Karpas-422 (cell line): ENCODE measurements at places on chromosomes 5 and 9. TPM values are rescaled to one million over a fixed set of nuclear protein-coding genes. Genes with fewer than 3 reads are reported as not detected.

GRCh38 chr5:117486261-117486660 is 911.6 kb upstream of the SEMA6A start:
- H3K36me3 ChIP-seq = no peaks in the 10 kb centered on the region
- H3K27ac ChIP-seq = no peak overlapping the region
- no peaks in the 10 kb centered on the region for H3K4me1 ChIP-seq
- H3K4me3 ChIP-seq = no peak overlapping the region
- DNase-seq = no peak
- H3K27me3 ChIP-seq = no peaks in the 10 kb centered on the region

DNA sequence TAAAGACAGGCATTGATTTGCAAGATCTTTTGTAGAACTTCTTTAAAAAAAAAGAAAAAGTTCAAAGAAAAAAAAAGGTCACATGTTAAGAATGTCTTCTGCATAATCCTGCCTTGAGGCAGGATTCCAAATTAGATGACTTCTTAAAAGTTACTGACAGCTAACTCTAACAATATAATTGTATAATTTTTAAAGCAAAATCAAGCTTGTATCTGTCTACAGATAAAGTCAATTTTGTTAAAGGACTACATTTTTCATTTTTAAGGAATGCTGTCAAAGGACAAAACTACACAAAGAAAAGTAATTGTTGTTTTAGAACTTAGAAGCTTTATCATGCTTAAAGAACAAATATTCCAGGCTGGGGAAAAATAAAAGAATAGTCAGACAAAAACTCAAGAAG is 57.8 kb downstream of the MPDZ start:
- no peaks in the 10 kb centered on the region for H3K36me3 ChIP-seq
- no peak overlapping the region for H3K27ac ChIP-seq
- H3K4me3 ChIP-seq = no peak overlapping the region

The CTXN3 gene
- total RNA-seq = not detected in 2 replicates

The CDO1 gene
- not detected in 2 replicates for total RNA-seq

- no peak overlapping the region for H3K4me3 ChIP-seq
- H3K4me1 ChIP-seq = peaks cover 3% of the 10 kb centered on the region; the same call in 1 of the 2 replicates
- H3K36me3 ChIP-seq = no peaks in the 10 kb centered on the region
These were observed 133.0 kb upstream of the TUT7 start for GRCh38 chr9:86486891-86487837.

DNA sequence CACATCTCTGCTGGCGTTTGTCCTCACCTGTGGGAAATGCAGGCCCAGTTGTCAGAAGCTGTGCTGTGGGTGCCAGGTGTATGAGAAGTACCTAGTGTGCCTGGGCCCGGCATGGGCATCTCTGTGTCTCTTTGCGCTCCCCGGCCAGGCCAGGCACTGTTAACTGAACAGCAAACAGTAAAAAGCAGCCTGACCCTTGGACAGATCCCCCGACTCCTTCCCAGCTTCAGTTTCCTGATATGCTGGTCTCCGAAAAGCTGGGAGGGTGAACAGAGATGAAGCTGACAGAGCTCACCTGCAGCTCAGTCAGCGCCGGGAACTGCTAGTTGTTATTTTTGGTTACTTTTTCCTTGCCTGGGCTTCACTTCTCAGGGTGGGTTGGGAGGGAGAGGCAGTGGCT is 28.9 kb downstream of the RXRA start:
- H3K27ac ChIP-seq = no peak overlapping the region
- H3K36me3 ChIP-seq = no peaks in the 10 kb centered on the region

- no peaks in the 10 kb centered on the region for H3K4me1 ChIP-seq
These were observed 193.4 kb downstream of the EDIL3 start for GRCh38 chr5:84191281-84191680.

The SHROOM1 gene
- total RNA-seq = 1.6 and 1.8 TPM in 2 replicates

- 0 out of 2 replicates have a peak, but pooled peaks cover 2% of the 10 kb centered on the region for H3K27me3 ChIP-seq
- no peaks in the 10 kb centered on the region for H3K4me1 ChIP-seq
- H3K27ac ChIP-seq = no peak overlapping the region
- no peak for DNase-seq
- H3K36me3 ChIP-seq = no peaks in the 10 kb centered on the region
These were observed 56.4 kb upstream of the TMC1 start for GRCh38 chr9:72464857-72465592.
